ENCODE measurements at places on chromosomes 12 and 14.

DNA sequence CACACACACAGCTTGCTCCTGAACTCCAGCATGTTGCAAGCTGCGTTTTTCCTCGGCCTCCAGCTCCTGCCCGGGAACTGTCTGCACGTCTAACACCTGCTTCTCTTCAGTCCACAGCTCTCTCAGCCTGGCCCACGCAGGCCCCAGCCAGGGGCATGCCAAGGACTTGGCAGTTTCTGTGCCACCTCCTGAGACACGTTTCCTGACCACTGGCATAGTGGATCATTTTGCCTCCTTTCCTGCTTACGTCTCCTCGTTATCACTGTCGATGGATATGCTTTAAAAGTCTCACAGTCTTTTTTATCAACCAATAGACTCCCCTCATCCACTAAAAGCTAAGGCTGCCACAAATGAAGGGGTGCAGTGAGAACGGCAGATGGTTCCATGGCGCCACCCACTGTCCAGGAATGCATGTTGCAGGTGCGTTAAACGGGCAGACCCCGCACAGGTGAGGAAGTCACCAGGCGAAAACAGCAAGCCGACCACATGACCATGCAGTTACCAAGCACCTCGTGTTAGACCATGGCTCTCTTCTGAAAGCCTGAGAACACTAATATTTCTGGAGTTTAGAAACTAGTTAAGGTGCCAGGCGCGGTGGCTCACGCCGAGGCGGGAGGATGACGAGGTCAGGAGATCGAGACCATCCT lies 14.7 kb upstream of the TEAD4 start:
- DNase-seq, result peak; percentile 56

DNA sequence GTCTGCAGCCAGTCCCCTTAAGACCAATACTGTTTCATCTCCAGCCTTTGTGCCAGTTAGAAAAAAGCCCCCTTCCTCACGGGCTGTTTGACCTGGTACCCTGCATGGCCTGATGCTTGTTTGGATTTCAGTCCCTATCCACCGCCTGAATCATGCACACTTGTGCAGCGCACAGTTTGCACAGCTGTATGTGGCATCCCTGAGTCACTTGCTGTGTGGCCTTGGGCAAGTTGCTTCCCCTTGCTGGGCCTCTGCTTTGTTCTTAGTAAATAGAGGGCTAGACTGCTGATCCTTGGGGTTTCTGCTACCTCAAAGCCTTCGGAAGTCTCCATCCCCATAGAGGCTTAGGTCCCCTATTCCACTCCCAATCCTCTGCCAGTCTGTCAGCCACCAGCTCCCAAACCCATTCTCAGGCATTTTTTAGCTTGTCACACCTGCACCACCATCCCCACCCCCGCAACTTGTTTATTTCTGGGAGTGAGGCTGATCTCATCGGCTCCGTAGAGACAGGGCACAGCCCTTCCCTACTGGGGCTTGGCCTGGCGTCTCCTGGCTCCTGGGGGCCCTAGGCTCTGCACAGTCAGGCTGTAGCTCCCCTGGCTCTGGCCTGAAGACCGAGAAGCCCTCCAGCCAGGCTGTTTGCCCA lies 8.8 kb downstream of the KRT80 start:
- no peak for DNase-seq

DNA sequence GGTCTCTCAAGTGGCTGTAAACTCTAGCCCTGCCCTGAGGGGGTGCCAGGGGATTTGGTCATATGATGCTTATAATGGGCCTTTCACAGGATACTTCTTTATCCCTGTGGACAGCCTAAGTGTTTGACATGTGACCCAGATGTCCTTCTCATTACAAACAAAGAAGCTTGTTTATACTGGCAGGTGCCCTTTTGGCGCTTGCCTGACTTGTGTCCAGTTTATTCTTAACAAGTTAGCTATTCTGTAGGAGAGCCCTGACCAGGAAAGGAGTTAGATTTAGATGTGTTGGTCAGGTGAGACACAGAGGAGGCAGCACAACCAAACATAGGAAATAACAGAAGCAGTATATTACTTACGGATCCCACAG lies 51.9 kb downstream of the CCDC91 start:
- DNase-seq, result no peak

DNA sequence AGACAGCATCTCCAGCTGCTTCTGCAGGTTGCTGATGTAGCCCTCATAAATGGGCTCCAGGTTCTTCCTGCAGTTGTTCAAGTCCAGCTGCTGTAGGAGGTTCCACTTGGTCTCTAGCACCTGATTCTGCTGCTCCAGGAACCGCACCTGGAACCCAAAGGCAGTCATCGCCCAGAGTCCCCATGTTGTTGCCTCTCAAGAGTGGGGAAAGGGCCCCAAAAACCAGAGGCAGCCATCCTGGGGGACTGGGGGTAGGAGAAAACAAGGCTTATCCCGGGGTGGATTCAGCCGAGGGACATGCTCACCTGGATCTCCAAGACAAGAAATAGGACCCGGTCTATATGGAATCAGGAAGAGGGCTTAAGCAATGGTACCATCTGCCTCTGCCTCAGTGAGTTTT lies 2.3 kb downstream of the KRT72 start:
- DNase-seq, result no peak

DNA sequence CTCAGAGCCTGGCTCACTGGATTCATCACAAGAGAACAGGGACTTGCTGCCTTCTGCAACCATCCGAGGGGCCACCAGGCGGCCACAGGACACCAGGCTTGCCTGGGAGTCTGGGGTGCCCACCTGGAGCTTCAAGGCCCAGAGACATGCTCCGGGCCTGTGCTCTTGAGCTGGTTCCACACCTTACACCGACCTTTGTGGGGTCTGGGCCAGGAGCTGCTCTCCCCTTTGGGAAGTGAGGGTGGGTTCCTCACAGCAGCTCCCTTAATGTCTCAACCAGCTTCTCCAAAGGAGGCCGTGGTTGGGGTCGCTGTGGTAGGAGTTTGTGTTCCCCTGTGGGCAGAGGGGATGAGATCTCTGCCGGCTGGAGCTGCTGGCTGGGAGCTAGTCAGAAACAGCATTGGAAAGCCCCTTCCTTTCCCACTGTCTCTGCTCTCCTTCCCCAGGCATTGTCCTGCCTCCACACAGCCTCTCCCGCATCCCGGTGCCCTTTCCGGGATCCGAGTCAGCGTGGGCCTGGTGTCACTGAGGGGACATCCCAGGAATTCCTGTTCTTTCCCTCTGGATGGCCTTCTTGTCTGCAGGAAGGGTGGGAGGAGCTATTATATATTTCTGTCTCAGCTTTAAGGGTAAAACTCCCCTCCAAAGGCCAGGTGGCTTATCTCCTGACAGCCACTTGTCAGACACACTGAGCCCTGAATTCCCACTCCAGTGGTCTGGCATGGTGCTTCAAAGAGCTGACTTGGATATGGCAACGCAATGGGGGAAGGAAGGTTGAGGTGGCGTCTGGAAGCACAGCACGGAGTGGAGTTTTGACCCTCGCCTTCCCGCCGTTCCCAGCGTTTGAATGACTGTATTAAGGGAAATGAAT lies 5.1 kb upstream of the PAPLN start:
- no peak for DNase-seq

- no peak for DNase-seq
These were observed 121.6 kb downstream of the LLPH start for GRCh38 chr12:66008985-66009384.

DNA sequence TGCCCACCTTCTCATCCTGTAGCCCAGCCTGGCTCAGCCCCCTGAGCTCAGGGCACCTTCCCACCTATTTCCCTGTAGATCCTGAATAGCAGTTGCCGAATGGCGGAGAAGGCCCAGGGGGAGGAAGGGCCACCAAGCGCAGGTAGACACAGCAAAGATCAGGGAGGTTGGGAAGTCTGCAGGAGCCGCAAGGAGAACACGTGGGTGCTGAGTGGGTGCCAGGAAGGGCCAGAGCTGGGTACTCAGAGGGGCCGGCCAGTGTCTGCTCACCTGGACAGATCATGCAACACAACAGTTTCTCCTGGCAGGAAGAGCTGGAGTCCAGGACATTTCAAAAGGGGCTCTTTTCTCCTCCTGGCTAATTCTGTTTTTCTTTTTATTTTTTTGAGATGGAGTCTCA lies 30.6 kb downstream of the CHGA start:
- no peak for DNase-seq

DNA sequence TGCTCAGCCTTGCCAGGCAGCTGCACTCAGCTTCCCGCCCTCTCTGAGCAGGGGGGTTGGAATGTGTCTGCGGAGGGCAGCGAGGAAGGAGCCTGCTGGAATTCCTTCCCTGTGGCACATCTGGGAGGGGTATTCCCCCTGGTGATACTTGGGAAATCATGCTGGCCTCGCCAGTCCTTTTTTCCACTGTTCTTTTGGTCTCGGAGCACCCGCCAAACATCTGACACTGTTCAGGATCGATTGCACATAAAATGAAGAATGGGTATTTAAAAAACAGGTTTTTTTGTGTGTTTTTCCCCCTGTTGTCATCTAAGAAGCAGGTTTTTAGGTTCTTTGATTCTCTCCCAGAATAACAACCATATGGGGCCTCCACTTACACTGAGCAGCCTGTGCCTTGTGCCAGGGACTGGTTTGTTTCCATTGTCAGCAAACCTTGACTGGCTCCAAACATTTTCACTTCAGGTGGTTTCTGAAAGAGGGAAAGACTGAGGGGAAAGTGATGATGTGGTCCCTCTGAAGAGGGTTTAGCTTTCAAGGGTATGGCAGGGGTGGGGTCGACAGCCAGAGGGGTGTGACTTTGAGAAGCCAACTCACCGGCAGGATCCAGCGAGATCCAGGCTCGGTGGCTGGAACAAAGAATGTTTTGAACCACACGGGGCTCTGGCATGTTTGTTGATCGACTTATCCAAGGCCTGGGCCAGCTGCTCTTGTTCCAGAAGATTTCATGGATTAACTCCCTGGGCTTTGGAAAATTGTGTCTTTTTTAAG lies 215.1 kb downstream of the CACNA1C start:
- DNase-seq, result no peak

DNA sequence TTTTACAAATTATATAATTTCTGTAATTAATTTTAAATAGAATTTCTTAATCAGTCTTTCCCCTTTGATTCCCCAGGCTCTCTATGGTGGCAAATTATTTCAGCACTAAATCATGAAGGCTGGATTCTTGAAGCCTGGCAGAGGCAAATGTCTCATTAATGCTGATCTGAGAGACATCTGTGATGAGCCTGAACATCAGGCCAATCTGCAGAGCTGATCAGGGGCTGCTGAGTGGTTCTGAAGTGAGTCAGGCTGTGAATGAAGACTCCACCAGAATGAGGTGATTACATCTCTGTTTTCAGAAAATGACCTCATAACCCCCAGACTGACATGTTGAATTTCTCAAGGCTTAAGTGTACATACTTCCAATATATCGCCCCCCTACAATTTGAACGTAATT lies 124.2 kb upstream of the MIS18BP1 start:
- no peak for DNase-seq

DNA sequence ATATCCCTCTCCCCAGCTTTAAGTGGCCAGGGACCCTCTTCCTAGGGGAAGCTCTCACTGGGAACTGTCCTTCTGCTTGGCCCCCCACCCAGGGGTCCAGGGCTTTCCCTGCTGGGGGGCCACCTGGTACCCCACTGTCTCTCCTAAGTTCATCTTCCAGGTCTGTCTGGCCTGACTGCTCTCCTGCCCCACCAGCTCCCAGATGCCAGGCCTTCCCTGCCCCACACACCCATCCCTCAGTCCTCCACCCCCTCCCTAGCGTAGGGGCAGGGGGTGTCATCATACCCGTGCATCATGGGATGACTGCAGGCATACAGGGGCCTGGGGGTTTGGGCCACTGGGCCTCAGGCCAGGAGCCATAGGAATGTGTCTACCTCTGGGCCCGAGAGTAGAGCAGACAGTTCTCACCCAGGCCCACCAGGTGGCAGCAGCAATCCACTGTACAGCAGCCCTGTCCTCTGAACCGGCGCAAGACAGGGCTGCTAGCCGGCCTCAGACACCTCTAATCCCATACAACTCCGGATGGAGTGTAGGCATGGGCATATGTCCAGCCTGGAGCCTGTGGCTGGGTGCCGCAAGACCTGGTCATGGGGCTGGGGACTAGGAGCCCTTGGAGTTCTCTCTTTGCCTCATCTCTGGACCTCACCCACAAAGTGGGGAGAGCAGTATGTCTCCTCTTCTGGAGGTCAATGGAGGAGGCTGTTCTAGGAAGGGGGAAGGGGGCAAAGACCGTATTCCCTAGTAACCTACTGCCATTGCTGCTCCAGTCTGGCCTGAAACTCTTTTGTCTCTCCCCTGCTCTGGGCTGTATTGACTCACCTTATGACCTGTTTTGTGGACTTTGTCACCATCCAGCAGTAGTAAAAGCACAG lies 10.0 kb upstream of the SMARCD1 start:
- DNase-seq, result peak; percentile 67

- no peak for DNase-seq
These were observed 13.9 kb upstream of the NUDT4 start for GRCh38 chr12:93363841-93364297.

- DNase-seq, result no peak
These were observed 5.6 kb downstream of the SLC11A2 start for GRCh38 chr12:51020448-51021182.

- DNase-seq, result no peak
These were observed 21.0 kb downstream of the EEA1 start for GRCh38 chr12:92908108-92908507.

GRCh38 chr12:52156757-52157565 lies 34.9 kb downstream of the KRT80 start:
- DNase-seq, result peak; percentile 57

DNA sequence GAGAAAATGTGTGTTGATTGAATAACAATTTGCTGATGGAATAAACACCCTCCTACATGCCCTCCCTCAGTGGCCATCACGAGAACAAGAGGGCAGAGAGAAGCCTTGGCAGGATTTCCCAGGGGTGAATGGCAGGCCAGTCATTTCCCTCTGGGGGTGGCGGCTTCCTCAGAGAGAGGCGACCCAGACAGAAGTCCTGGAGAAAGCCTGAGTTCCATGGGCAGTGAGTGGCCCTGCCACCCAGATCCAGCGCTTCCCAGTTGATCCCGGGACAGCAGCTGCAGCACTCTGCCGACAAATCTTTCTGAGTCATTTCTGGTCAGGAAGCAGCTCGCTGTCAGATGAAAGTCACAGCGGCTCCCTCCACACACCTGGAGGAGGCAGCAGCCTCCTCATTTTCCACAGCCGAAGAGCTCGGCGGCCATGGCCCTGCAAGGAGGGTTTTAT lies 123.0 kb downstream of the SCARB1 start:
- DNase-seq, result no peak

DNA sequence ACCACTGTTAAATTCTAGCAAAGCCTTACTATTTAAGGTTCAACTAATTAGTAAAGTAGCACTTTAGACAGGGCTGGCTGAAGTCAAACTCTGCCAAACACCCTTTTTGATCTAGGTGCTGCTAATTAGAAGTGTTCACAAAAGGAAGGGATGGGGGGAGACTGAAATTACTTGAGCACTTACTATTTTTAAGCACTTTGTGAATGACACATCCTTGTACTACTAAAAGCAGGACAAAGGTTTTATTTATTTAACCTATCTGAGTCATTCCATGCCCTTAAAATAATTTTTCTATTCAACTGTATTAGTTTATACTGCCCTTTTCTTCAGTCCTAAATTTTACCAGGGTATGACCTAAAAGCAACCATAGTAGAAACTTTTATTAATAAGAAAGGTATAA lies 20.1 kb downstream of the MBIP start:
- DNase-seq, result no peak

DNA sequence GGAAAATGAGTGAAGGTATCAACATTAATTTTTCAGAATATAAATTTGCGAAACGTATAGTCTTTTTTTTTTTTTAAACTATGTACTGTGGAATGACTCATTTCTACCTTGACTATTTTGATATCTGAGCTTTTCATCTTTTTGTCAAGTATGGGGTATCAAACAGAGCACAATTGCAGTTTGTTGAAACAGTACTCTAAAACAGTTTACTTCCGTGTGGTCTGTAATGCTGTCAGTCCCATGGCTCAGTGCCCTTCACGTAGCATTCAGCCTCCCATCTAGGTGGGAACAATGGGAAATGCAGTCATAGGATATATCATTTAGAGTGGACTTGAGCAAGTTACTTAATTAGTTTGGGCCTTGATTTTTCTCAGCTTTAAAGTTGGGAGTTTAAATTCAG lies 139.5 kb downstream of the ERC1 start:
- DNase-seq, result no peak

All from stimulated activated CD4-positive, alpha-beta T cell treated with anti-CD3 and anti-CD28 coated beads, TNF-alpha, amount 100 ng/mL, for 24 hours (primary cell).